ENCODE measurements at places on chromosomes 6 and 20.

GRCh38 chr6:99498421-99498820 is 16.8 kb downstream of the USP45 start:
- DNase-seq, result no peak

DNA sequence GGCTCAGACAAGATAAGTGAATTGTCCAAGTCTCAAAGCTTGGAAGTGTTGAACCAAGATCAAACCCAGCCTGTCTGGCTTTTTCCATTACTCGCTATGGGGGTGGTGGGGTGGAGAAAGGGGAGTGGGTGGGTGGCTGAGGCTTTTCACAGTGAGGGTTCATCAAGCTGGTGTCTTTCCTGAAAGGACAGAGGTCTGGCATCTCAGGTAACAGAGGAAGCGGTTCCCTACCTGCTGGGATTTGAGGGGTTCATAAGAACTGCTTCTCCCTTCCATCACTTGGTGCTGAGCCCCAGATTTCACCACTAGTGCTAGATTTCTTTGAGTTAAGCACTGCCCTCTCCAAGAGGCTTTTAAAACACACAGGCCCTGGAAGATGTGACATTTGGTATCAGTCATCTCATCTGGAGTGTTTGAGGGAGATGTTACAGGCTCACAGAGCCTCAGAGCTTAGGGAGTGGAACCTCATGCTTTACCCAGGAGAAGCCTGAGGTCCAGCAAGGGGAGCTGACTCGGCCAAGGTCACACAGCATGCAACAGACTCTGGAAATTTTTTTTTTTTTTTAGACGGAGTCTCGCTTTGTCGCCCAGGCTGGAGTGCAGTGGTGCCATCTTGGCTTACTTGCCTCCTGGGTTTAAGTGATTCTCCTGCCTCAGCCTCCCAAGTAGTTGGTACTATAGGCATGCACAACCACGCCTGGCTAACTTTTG is 6.0 kb upstream of the VEGFA start:
- no peak for DNase-seq

DNA sequence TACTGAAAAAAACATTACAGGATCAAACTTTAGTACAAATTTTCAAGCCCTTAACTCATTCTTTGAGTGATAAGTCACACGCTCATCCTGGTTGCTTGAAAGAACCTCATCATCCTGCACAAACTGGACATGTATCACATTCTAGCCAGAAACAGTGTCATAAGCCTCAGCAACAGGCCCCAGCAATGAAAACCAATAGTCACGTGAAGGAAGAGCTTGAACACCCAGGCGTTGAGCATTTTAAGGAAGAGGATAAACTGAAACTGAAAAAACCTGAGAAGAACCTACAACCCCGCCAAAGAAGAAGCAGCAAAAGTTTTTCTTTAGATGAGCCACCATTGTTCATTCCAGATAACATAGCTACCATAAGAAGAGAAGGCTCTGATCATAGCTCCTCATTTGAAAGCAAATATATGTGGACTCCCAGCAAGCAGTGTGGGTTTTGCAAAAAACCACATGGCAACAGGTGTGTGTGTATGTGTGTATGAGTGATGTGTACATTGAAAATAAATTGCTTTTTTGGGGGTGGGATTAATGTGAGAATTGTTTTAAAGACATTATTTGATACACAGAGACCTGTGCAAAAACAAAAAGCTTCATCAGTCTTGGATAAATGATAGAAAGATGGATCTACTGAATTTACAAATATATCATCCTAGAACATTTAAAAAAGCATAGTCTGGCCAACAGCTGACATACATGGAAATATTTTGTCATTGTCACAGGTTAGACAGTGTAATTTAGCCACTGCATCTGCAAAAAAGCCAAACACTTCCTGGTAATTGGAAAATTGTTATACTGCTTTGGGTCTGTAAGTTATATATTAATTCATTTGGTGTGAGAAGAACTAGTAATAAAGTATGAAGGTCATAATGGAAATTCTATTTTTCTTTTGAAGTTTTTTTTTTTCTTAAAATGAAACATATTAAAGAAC is 50.1 kb downstream of the PHF3 start:
- no peak for DNase-seq

- DNase-seq, result no peak
Measured at GRCh38 chr6:152368751-152369624, 268.2 kb downstream of the SYNE1 start.

- DNase-seq, result no peak
Measured at GRCh38 chr20:5887386-5887785, 62.9 kb downstream of the TRMT6 start.

DNA sequence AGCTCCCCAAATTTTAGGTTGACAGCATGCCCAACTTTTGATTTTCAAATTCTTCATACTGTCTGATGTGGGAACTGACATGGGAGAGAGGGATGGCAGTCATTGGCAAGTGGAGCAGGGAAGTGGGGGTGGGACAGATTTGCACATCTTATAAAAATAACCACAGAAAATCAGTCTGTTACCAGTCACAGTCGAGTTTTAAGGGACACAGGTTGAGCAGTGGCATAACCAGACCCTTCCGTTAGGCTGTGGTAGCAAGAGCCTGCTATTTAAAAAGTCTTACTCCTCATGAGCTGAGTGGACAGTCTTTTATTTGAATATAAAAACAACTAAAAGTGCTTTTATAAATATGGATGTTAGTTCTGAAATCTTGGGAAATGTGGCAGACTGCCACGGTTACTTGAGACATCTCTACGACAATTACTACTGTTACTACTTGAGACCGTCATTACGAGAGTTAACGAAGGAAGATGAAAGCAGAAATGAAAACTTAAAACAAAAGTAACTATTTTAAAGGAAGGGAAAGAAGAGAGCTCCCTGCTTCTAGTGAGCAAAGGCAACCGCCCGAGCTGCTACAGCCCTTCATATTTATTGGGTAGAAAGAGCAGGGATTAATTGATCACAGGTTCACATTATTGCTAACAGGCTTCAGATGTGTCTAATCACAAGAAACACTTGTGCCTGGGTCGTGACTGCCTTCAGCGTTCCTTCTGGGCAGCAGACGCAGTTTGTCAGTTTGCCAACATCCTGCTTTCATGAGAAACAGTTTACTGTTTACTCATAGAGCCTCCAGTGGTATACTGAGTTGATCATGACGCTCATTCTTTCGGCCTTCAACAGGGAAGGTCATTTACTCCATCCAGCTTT is 71.3 kb downstream of the EFHC1 start:
- no peak for DNase-seq

- no peak for DNase-seq
Measured at GRCh38 chr6:23137611-23138010, 568.2 kb downstream of the HDGFL1 start.

- no peak for DNase-seq
Measured at GRCh38 chr20:9886227-9886626, 47.4 kb upstream of the PAK5 start.

DNA sequence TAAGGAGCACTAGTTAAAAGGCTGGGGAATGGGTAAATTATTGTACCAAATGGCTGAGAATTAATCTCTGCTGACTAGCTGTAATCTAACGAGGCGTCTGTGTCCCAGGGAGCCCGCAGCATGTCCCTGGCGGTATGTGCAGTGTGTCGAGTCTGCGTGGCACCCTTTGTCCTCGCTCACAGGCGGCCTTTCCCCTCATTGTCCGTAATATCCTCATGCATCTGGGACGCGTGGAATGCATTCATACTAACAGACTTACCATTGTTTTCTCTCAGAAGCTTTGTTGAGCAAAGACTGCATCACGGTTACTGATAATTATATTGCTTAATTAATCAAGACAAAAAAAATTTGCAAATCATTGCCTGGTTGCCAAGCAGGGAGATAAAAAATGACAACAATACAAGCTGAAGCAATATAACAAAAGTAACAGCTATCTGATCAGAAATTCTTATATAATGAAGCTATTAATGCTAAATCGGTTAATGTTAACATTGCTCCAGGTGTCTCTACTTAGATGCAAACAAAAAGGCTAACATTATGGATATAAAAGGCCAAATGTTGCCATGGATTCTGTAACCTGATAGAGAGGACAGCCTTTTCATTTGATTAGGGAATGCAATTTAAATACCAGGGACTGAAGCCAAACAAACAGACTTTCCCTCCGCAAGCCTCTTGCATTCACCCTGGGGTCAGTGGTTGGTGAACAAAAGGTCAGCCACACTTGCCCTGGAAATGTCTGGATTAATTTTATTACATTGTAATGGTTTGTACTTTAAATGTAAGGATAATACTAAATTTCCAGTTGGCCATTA is 124.8 kb downstream of the INSM1 start:
- no peak for DNase-seq

DNA sequence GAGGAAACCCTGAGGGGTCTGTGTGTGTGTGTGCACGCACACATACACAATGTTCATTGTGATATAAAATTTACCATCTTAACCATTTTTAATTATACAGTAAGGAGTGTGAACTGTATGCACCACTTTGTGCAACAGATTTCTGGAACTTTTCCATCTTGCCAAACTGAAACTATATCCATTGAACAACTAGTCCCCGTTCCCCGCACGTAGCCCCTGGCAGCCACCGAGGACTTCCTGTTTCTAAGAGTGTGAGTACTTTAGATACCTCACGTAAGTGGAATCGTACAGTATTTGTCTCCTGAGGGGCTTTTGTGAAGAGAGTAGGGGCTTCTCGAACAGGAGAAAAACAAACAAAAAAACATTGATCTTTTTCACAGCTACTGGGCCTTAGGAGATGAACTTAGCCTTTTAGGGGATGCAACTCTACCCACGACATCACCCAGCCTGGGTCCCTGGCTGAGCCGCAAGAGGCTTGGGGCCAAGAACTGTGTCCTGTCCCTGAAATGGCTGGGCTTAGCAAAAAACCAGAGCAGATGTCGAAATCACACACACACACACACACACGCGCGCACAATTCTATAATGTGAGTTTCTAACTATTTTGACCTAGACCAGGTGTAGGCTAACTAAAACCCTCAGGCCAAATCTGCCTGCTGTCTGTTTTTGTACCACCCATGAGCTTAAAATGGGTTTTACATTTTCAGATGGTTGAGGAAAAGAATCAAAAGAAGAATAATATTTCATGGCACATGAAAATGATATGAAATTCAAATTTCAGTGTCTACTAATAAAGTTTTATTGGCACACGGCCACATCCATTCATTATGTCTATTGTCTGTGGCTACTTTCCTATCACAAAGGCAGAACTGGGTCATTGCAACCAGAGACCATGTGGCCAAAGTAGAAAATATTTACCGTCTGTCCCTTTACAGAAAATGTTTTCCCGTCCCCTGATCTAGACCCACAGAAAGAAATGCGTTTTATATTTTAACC is 144.2 kb downstream of the EYA2 start:
- no peak for DNase-seq

- DNase-seq, result no peak
Measured at GRCh38 chr6:41187924-41188886, 12.7 kb downstream of the TREML2 start.

GRCh38 chr20:20755674-20756319 is 43.4 kb upstream of the RALGAPA2 start:
- DNase-seq, result no peak
